Smooth muscle cell of trachea (primary cell): ENCODE measurements at places on chromosomes 2 and 18. TPM values are rescaled to one million over a fixed set of nuclear protein-coding genes. Genes with fewer than 3 reads are reported as not detected.

SNTG2 gene
- not detected in 2 replicates for total RNA-seq

EVX2 gene
- total RNA-seq: not detected in 2 replicates

NYAP2 gene
- total RNA-seq: not detected in 2 replicates

SEMA4C gene
- total RNA-seq: 25.0 and 27.5 TPM in 2 replicates

GCG gene
- total RNA-seq: not detected in 2 replicates

GPR35 gene
- total RNA-seq: 0.99 TPM in 1 of 2 replicates, not detected in the other

TEKT4 gene
- not detected in 2 replicates for total RNA-seq

IL1RN gene
- total RNA-seq: 0.17 and 1.2 TPM in 2 replicates

NEU4 gene
- total RNA-seq: under 0.01 TPM in 1 of 2 replicates, not detected in the other

FLACC1 gene
- 1.3 and 2.0 TPM in 2 replicates for total RNA-seq

ALK gene
- total RNA-seq: under 0.01 and 0.17 TPM in 2 replicates

PECR gene
- 27.5 and 33.9 TPM in 2 replicates for total RNA-seq

ALKAL2 gene
- not detected in 2 replicates for total RNA-seq

CFC1B gene
- not detected in 2 replicates for total RNA-seq

B3GNT7 gene
- 0.33 TPM in 1 of 2 replicates, not detected in the other for total RNA-seq
